ENCODE measurements at places on chromosomes 2 and 18.

DNA sequence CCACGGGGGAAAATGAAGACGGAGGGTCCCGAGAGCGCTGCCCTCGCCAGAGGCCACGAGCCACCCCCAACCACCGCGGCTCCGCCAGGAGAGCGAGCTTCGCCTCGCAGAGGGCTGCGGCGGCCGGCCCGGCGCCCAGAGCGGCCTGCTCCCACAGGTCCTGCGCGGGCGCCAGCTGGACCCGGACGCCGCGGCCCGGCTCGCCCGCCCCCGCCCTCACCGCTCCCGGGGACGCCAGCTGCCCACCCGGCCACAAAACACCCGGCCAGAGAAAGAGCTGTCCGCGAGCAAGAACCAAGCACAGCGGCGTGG is 709 bp downstream of the PTPN2 start:
- no peak for DNase-seq

DNA sequence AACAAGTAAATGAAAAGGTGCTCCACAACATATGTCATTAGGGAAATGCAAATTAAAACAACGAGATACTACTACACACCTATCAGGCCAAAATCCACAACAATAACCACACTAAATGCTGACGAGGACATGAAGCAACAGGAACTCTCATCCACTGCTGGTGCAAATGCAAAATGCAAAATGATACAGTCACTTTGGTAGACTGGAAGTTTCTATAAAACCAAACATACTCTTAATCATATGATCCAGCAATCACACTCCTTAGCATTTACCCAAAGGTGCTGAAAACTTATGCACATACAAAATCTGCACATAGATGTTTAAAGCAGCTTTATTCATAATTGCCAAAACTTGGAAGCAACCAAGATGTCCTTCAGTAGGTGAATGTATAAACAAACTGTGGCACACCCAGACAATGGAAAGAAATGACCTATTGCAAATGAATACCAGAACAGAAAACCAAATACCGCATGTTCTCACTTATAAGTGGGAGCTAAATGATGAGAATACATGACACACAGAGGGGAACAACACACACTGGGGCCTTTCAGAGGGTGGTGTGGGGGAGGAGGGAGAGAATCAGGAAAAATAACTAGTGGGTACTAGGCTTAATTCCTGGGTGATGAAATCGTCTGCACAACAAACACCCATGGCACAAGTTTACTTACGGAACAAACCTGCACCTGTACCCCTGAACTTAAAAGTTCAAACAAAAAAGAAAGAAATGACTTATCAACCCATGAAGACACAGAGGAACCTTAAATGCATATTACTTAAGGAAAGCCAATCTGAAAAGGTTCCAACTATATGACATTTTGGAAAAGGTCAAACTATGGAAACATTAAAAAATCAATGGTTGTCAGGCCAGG is 80.4 kb downstream of the ASXL2 start:
- no peak for DNase-seq

DNA sequence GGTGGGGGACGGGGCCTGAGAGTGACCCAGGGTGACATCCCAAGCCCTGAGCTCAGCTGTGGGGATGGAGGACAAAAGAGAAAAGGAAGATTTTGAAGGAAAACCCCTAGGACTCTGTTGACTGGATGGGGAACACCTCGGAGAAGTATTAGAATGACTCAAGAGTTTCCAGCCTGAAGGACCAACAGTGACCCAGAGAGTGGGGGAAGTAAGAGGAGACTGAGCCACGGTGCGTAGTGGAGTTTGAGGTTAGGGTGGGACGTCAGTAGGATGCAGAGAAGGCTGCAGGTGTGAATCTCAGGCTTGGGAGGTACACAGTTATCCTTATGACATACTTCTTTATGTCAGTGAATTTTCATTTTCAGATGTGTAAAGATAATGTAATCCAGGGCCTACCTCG is 119.5 kb downstream of the NCK2 start:
- no peak for DNase-seq

DNA sequence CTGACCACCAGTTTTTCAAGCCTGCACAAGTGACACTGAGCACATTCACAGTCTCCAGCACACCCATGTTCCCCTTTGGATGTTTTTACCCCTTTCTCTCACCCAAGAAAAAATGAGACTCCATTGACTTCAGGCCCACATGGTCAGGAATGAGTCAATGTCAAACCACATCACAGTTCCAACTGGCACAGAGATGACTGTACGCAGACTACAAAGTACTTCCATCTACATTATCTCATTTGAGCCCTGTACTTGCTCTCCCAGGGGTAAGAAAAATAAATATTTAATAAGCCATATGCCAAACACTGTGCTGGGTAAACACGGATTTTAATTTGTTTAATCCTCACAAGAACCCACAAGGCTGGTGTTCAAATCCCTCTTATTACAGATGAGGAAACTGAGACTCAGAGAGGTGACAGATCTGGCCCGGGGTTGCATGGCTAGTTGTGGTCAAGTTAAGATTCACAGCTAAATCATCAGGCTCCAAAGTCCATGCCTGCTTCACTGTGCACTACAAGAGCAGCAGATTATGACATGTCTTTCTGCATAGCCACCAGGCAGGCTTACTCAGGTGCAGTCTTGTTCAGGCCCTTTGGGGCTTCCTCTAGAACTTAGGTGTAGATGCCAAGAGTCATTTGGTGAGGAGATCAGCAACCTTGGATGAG is 106.1 kb downstream of the TXNL1 start:
- no peak for DNase-seq

DNA sequence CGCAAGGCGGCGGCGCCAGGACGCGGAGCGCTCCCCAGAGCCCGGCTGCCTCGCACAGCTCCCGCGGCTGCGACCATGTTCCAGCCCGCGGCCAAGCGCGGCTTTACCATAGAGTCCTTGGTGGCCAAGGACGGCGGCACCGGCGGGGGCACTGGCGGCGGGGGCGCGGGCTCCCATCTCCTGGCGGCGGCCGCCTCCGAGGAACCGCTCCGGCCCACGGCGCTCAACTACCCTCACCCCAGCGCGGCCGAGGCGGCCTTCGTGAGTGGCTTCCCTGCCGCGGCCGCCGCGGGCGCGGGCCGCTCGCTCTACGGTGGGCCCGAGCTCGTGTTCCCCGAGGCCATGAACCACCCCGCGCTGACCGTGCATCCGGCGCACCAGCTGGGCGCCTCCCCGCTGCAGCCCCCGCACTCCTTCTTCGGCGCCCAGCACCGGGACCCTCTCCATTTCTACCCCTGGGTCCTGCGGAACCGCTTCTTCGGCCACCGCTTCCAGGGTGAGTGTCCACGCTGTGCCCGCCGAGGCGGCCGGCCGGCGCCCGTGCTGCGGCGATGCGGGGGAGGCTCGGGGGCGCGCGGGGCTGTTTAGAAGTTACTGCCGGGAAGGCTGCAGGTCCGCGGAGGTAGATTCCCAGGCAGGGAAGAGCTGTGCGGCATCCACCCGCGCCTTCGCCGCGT is 696 bp downstream of the EMX1 start:
- no peak for DNase-seq

- no peak for DNase-seq
Measured at GRCh38 chr2:54524226-54524991, 68.3 kb downstream of the SPTBN1 start.

GRCh38 chr2:95573866-95574265 is 17.9 kb upstream of the TRIM43 start:
- no peak for DNase-seq

DNA sequence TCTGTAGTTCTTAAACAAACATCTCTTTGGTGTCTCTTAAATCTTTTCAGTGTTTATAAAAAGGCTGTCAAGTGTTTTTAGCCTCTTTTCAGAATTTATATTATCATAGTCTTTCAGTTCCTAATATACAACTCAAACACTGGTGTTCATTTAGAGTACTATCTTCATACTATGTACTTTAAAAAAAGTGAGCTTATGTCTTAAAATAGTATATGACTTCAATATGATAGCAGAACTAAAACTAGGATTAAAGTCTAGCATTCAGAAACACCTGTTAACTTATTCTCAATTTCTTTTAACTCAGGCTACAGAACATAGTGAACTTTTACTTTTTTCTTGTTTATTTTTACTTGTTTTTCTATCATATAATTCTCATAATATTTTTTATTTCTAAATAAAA is 14.7 kb upstream of the IKZF2 start:
- no peak for DNase-seq

GRCh38 chr2:24471662-24472061 is 19.4 kb upstream of the NCOA1 start:
- DNase-seq, result no peak

DNA sequence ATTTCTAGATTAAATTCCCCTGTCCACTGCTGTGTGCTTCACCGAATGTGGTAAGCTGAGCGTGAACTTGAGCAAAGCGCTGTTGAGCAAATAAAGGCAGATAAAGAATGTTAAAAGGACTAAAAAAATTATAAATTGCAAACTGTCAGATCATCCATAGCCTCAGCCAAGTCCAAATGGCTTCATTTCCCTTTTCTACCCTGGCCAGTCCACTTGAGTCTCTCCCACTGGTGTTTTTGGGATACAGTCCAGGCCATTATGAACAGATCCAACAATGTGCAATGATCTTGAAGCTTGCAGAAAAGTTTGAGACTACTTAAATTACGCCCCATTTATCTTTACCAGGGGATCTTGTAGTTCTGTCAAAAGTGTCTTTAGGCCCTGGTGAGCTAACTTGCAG is 254.6 kb upstream of the PIK3C3 start:
- no peak for DNase-seq

DNA sequence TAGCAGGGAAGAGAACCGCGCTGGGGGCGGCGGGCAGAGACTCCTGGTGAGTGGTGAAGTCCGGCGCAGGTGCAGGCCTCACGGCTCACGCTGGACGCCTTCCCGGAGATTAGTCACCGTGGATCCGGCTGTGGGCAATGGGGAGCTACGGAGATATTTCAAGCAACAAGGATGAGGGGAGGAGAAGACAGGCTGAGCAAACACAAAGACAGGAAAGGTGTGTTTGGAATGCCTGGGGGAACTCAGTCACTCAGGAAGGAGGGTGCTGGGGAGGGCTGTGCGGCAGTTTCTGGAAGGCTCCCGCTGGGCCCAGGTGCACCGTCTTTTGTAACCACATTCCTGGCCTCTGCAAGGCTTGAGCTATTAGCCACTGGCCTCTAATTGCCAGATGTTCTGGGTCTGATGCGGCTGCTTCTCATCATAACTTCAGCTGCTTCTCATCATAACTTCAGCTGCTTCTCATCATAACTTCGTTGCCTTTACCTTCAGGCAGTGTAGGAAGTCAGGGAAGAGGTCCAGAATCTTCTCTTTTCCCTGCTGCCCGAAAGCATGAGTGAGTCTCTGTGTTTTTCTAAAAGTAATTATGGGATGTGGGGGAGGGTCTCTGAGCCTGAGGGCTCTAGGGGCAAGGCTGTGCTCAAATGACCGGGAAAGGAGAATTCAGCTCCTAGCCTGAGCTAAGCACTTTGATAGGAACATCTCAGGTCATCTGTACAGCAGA is 118.9 kb downstream of the PXDN start:
- DNase-seq, result no peak

DNA sequence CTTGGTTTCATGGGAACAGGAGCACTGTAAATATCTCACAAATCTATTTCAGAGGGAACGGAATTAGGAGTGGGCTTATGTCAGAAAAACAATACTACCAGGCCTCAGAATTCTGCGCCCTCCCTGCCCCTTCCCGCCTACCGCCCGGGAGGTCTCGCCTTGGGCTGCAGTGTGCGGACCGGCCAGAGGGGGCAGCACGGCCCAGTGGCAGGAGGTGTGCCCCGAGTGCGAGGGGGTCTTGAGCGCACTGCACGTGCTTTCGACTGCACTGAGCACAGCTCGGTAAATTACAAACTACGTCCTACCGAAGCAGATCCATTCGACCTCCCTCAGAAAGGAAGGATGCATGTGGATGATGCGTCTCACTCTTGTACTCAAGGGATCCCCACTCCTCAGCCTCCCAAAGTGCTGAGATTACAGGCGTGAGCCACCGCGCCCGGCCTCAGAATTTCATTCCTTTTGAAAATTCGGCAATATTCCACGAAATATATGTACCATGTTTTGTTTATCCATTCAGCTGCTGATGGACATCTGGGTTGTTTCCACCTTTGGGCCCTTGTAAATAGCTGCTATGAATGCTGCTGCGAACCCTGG is 297.0 kb downstream of the BCL2 start:
- DNase-seq, result no peak

DNA sequence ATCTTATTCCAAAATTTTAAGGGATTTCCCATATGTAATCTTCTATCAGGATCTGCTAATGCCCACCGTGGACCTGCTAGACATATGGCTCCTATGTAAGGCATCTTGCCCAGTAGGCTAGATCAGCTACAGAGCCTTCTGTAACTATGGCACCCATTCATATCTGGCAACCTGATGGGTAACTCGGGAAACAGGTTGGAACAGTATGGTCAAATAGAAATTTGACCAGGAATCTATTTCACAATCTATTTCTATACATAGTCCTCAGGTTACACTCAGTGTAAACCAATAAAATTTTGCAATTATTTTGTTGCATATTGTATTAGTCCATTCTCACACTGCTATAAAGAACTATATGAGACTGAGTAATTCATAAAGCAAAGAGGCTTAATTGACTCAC is 93.3 kb downstream of the ST6GAL2 start:
- DNase-seq, result no peak

DNA sequence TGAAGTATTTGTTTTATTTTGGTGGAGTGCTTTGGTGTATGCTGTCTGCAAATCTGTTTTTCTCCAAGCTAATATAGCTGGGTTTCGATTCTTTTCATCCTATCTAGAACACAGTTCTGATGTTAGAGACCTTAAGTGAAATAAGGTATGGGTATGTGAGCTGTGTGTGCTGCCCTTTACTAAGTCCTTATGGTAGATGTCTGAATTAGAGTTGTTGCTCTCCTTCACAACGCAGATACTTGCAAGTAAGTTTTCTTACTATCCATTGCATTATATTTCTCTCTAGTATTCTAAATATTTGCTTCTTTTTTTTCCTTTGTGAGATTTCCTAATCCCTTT is 38.6 kb downstream of the AGFG1 start:
- DNase-seq, result no peak

- DNase-seq, result no peak
Measured at GRCh38 chr18:21053127-21053526, 58.5 kb downstream of the ROCK1 start.

DNA sequence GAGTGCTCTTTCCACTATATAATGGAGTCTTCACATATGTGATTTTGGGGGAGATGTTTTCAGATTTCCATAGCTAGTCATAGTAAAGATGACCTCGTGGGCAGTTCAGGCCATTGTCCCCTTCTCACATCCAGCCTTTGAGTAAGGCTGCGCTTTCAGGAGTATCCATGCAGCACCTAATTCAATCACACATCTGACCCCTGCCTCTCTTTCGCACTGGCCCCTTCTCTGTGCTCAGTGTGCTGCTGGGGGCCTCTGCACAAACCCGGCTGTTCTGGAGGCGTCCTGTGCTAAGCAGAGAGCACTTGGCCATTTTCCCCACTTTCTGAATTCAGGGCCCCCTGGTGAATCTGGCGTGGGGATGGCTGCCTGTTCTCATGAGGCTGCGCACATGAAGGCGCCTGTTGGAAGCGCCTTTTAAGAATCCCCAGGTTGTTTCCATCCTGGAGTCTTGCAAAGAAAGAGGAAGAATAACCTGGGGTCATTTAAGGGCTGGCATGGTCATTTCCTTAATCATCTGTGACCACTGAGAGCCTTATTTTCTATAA is 96.0 kb upstream of the ALPP start:
- no peak for DNase-seq

- DNase-seq, result no peak
Measured at GRCh38 chr18:58619596-58619930, 9.3 kb downstream of the ALPK2 start.
